NCI-H2081 (cell line): ENCODE measurements at places on chromosomes 3 and 15.

DNA sequence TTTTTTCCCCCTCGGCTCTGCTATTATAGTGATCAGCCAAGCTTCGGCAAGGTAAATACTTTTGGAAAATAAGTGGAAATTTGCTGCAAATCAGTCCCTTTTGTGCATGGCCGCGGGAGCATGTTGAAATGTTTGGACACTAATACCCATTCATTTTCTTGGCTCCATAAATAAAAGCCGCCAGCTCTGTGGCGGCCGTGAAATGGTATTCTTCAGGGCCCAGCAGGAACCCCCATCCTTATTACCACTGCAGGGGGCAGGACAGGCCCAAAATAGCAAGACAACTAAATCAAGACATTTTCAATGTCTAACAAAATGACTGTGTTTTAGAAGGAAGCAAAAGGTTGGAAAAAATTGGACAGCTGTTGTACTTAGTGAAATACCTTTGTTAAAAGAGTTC lies 362.3 kb downstream of the NR2F2 start:
- peak; percentile 94 for DNase-seq

GRCh38 chr15:43126356-43126755 lies 7.0 kb upstream of the TMEM62 start:
- no peak for DNase-seq

- DNase-seq = peak; percentile 85
These were observed 993 bp upstream of the SIAH2 start for GRCh38 chr3:150763841-150764483.

DNA sequence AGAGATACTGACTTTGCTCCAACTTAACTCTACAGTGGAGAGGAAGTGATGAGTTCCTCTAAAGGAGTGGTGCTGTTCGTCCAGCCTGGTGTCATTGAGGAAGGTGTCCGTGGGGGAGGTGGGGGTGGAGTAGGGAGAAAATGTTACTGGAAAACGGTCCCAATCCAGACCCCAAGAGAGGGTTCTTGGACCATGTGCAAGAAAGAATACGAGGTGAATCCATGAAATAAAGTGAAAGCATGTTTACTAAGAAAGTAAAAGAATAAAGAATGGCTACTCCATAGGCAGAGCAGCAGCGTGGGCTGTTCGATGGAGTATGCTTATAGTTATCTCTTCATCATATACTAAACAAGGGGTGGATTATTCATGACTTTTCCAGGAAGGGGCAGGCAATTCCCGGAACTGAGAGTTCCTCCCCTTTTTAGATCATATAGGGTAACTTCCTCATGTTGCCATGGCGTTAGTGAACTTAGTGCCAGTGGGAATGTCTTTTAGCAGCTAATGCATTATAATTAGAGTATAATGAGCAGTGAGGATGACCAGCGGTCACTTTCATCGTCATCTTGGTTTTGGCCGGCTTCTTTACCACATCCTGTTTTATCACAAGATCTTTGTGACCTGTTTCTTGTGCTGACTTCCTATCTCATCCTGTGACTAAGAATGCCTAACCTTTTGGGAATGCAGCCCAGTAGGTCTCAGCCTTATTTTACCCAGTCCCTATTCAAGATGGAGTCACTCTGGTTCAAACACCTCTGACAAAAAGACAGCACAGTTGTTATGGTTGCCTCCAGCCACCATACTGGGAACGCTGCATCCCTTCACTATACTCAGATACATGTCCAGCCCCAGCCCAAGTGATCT lies 38.6 kb downstream of the CLEC3B start:
- no peak for DNase-seq

DNA sequence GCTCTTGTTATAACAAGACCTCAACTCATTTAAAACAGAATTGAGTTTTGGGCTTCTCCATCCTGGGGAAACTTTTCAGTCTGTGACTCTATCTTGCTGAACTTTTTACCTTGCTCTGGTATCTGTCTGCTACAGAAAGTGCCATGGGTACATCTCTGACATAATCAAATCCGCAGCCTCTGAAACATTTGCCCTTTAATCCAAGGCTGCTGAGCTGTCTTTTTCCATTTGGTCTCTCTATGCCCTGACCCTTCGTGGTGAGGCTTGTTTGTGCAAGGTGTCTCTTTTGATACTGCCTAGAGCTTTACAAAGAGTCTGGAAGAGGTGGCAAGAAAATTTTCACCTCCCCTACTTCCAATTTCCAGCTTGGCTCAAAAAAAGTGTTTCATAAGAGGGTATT lies 11.3 kb downstream of the TMEM108 start:
- DNase-seq = no peak

GRCh38 chr3:87025661-87026645 lies 35.0 kb upstream of the VGLL3 start:
- no peak for DNase-seq

DNA sequence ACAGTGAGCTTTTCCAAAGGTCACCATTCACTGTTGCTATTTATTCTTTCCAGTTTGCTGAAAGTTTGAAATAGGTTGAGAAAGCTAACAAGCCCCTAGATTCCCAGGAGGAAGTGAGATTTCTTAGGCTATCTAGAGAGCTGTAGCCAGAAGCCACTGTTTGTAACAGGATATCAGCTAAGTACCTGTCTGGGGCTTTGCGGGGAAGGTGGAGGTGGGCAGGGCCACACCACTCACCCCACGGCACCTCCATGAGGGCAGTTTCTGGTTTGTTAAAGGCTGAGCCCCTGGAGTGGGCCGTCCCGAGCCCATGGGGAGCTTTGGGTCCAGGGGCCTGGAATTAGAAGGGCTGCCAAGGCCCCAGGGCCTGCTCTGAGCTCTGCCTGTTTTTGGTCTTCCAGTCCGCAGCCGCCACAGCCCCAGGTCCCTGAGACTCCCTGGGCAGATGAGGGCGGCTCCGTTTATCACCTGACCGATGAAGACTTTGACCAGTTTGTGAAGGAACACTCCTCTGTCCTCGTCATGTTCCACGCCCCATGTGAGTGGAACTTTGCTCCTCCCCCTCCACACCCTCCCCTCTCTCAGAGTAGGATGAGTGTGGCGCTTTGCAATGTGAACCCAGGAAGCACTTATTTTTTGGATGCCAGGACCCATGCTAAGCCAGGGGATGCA lies 63.4 kb downstream of the PDIA5 start:
- no peak for DNase-seq

GRCh38 chr3:58829321-58830000 lies 162.9 kb upstream of the FAM3D start:
- DNase-seq = no peak

DNA sequence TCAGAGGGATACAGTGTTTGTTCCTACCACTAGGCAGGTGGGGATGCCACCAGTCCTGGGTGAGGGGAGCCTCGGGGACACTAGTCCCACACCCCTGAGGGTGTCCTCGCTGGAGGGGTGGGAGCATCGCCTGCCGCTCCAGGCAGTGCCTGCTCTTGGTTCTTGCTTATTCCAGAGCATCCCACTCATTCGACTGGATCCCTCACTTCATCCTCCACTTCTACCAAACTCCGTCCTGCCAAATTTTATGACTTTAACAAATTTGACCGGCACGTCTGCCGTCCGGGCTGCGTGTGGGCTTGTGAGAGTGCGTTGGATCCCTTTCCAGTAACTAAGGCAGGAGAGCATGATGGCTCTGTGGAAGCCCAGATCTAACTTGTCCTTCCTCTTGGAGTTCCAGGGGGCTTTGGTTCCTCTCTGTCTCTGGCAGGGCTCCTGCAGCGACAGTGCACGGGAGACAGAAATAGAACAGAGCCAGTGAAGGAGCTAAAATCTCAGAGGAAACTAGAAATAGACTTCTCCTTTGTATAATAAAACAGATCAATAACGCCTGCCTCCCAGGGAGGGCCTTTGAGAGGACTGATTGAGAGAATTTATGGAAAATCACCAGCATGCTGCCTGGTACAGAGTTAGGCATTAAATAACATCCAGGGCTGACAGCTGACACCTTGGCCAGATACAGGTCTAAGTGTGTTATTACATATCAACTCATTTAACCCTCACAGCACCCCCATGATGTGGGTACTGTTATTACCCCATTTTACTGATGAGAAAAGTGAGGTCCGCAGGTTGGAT lies 34.5 kb downstream of the MGLL start:
- no peak for DNase-seq

DNA sequence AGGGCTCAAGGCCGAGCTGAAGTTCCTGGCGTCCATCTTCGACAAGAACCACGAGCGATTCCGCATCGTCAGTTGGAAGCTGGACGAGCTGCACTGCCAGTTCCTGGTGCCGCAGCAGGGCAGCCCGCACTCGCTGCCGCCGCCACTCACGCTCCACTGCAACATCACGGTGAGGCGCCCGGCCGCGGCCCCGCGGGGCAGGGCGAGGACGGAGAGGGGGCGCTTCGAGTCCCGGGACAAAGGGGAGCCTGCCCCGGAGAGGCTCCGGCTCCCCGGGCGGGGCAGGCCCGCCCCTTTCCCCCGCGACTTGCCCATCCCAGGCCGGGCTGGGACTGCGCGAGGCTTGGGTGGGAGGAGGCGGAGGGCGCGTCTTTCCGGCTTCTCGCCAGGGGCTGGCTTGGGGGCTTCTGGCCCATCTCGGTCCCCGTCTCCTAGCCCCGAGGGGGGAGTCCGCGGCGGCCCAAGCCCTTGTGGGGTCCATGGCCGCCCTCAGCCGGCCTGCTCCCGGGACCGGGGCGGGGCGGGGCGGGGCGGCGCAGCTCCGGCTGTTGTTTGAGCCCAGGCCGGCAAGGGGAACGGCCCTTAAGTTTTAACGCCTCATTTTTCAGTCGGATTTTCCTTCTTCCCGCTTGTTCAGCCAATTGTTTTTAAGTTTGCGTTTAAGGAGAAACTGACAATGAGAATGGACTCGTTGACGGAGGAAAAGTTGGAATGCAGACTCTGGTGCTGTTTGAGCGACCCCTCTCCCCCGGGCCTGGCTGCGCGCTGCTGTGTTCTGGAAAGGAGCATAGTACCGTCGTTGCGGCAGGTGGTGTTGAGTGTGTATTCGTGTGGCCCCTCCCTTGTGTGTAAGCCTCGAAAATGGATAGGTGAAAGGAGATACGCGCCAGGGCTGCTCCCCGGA lies 683 bp downstream of the UBE2Q2 start:
- peak; percentile 33 for DNase-seq

GRCh38 chr15:32152574-32152973 lies 122.3 kb downstream of the CHRNA7 start:
- DNase-seq = no peak

DNA sequence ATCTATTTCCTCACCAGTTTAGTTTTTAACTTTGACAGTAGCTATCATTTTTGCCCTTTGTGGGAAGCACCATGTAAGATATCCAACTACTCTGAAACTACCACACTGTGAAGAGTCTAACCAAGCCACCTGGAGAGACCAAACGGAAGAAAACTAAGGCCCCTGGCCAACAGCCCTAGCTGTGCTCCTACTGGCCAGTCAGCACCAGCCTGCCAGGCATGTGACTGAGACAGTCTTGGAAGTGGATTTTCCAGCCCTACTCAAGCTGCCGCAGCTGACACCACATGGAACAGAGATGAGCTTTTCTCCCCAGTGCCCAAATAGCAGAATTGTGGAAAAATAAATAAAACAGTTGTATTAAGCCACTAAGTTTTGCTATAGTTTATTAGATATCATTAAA lies 2.9 kb upstream of the TBC1D5 start:
- DNase-seq = no peak

- DNase-seq = peak; percentile 36
These were observed 488.2 kb upstream of the ROBO2 start for GRCh38 chr3:76551739-76552138.

GRCh38 chr3:190404715-190405114 lies 16.8 kb downstream of the CLDN16 start:
- DNase-seq = no peak

DNA sequence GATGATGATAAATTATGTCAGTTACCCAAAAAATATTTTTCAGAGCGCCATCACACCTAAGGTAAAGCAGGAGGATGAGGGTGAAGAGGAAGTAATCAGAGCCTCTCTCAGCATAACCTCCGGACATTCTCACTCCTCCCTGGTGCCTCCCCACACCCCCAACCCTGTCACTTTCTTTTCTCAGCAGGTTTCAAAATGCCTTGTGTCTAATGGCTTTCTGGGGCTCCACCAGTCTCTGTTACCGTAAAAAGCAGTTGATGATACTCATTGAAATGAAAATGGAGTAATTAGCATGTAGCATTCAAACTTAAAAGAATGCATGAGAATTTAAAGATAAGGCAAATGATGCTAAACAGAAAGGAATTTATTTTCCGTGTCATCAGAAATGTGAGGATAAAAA lies 180.0 kb downstream of the ERC2 start:
- DNase-seq = no peak

GRCh38 chr3:112744825-112745566 lies 101.7 kb downstream of the CD200R1L start:
- no peak for DNase-seq

DNA sequence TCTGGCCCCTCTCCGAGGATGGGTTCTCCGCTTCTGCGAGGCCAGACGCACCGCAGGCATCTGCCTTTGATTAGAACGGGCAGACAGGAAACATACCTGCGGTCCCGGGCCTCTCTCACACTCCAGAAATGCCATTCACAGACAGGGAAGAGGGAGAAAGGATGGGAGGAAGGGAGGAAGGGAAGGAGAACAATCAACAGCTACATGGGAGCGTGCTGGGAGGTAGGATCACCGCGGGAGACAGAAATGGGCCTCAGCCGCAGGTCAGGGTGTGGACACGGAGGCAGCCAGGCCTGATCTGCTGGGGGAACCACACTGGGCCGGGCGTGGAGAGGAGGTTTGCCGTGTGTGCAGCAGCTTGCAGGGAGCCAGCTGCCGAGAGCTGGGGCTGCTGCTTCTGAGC lies 90.7 kb upstream of the RGMA start:
- DNase-seq = no peak

GRCh38 chr3:129087138-129087702 lies 26.6 kb downstream of the GP9 start:
- DNase-seq = no peak

- no peak for DNase-seq
These were observed 585.2 kb downstream of the EPHA3 start for GRCh38 chr3:89692601-89693000.

DNA sequence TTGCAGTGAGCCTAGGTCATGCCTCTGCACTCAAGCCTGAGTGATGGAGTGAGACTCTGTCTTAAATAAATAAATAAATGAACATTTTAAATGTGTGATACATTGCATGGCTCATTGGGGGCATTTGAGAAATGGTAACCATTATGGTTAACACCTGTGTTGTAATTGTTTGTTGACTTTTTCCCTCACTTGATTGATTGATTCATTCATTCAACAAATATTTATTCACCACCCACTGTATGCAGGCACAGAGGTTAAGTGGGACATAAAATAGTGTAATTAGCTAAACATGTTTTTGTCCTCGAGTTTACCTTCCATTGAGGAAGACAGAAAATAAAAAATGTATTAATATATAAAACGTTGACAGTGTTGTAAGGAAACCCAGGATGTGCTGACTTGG lies 127.1 kb upstream of the ANKRD28 start:
- DNase-seq = no peak
